Activated CD4-positive, CD25-positive, alpha-beta regulatory T cell (primary cell): ENCODE measurements at places on chromosomes 2 and 18.
A peak's percentile ranks its signal among the peaks of the same experiment; 100 is the strongest.

DNA sequence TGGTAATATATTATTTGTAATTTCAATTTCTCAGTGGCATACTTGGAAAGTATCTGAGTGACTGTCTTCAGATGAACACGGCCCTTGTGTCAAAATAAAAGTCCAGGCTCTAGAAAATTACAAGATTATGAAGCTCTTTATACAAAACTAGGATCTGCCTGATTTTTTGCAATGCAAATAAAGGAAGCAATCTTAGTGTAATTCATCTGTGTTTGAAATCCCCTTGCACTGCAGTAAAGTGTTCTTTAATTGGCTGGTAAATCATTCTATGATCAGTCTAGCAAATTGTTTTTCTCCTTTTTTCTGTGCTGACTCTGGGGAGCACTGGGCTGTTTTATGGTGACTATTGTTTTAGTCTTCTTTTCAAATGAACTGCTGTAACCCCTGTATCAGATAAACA, 1039.0 kb downstream of the SOCS6 start:
- DNase-seq: no peak

GRCh38 chr2:146228466-146229058, 1616.3 kb upstream of the ACVR2A start:
- DNase-seq: no peak

DNA sequence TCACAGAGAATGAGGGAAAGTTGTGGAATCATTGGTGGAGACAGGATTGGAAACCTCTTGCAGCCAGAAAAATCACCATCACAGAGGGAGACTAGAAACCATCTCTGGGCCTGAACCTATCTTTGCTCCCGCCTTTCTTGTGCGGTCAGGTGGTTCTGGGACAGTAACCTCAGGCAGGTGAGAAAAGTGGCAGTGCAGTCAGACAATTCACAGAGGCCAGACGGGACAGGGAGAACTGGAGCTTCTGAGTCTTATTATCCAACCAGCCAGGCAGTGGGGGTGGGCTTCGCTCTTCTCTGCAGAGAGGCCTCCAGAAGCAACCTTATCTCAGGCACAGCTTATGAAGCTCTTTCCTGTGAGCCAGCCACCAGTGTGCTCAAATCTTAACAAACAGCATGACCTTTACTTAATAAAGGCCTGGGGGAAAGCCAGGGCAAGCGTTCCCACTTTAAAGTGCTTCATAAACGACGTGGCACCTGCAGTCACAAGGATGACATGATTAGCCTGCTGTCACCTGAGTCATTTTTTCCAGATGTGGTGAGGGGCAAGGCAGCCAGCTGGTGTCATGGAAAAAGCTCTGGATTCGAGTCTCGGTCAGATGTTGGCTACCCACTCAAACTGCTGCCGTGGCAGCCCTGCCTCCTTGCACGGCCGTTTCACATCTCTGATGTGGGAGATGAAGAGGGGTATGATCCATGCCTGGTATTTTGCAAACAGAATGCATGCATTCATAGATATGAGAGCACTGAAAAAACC, 109.7 kb downstream of the B3GNT2 start:
- peak; percentile 21 for DNase-seq

DNA sequence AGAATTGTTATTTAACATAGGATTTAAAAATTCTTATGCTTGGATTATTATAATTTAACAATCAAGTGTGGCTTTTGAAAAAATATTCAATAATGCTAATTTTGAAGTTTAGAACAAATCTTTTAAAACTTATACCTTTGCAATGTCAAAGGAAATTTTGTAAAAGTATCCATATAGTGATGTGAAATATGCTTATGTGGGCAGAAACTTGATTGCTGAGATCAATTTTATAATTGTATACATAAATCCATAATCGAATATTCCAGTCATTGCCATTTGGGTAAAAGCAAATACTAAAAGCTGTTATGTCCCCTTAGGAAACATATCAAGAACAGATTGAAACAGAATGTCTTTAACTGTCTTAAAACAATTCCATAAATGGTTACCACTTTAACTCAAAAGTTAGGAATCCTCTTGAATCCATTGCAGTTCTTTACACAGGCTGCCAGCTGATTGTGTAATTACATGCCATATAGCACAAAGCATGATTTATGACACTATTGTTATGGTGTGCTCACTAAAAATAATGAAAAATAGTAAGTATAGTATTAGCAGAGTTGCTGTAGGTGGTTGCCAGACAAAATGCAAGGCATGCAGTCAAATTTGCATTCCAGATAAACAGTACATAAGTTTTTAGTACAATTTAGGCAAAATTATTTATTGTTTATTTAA, 24.2 kb downstream of the PLCL1 start:
- DNase-seq: no peak

DNA sequence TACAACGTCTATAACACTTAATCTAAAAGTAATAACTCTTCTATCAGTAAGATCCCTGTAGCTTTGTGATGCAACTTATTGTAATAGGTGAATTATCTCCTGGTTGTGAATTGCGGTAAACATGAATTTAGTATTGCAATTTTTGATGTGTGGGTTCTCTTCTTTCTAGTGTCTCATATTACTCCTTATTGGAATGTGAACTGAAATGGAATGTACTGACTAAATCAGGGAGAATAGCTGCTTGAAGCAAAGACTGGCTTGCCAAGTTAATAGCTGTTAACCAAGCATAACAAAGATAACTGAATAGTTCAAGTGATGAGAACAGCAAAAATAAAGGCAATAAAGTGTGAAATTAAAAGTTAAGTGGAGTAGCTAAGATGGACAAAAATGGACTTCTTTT, 60.5 kb upstream of the TFPI start:
- no peak for DNase-seq

DNA sequence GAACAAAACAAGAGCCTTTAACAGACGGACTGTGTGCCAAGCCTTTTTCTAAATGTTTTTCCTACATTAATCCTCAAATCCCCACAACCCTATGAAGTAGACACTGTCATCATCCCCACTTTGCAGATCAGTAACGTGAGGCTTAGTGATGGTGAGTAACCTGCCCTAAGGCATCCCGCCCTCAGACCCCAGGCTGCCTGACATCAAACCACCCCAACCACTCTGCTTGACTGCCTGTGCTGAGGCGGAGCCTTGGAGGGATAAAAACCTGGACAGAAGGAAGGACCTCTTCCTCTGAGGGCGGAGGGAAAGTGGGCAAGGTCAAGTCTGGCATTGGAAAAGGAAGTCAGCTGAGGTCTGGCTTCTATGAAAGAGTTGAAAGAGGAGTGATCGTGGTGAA, 104.6 kb downstream of the SP3 start:
- DNase-seq: no peak

DNA sequence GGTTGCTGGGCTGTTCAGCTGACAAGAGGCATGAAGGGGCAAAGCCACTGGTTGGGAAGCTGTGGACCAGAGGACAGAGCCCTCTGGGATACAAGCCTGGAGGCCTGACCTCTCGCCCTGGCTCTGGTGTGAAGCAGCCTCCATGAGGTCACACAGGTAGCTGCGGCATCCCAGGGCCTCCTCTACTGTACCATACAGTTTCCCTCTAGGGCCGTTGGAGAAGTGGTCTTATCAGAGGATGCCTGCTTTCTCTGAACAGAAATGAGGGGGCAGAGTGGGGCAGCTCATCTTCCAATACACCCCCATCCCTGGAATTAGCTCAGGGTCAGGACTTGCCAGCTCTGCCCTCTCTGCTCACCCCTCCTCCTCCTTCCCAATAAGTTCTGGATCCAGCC, 135.1 kb upstream of the SMAD2 start:
- DNase-seq: no peak

DNA sequence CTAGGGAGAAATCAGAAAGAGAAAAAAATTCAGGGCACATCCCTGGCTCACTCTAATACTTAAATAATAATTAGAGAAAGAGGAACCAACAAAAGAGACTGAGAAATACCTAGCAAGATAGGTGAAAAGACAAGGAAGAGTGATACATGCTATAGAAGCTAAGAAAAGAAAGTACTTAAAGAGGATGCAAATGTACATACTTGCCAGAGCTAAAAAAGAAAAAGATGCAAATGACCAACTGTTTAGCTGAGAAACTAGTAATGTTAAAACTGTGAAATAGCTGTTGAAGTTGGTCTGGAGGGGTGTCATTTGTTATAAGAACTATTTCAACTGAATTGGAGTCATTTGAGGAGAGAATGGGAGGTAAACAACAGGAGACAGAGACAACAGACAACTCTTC, 412.2 kb downstream of the SPAG16 start:
- no peak for DNase-seq

DNA sequence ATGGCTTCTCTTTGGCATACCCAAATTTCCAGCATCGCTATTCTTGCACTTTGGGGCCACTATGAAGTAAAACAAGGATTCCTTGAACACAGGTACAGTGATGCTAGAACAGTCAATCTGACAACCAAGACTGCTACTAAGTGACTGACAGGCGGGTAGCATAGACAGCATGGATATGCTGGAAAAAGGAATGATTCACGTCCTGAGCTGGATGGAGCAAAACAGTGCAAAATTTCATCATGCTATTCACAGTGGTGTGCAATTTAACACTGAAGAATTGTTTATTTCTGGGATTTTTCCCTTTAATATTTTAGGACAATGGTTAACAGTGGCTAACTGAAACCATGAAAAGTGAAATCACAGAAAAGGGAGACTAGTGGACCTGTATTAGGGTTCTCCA, 1511.2 kb upstream of the ZEB2 start:
- no peak for DNase-seq

- no peak for DNase-seq
These were observed 45.2 kb upstream of the NYAP2 start for GRCh38 chr2:225354281-225354774.

DNA sequence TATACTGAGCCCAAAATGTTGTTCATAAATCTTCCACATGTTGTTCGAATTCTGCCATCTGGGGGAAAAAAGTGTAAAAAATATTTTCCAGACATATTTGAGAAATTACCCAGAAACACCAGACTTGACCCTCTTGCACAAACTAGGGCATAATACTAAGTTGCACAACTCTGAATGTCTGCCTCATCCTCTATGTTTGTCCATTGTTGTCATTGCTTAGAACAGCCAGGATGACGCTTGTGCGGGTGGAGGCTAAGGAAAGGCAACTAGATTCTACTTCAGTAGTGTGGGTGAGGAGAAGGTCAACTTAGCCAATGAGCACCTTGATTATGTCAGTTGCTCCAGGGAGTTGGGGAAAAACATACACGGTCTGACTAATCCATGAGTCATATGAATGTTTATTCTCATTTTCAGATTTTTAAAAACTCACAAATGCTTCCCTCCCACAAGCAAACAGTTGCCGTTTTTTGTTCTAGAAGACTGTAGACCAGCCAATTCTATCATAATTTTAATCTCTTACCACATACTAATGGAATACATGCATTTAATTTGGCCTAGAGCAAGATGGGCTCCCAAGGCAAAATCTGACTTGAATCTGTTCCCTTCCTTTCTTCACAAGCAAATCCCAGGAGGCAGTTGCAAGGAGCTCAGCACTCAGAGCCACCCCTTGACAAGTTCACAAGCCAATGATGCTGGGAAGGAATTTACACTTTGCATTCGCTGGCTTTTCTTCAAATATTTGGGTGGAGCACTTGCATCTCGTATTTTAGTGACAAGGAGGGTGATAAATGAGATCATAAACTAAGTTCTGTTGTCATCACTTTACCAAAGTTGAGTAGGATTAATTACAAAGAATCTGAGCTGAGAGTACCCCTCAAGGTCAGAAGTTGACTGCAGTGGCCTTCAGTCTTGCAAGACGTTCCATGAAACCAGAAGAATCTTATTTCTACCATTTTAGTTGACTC, 163.2 kb upstream of the TWIST2 start:
- no peak for DNase-seq

DNA sequence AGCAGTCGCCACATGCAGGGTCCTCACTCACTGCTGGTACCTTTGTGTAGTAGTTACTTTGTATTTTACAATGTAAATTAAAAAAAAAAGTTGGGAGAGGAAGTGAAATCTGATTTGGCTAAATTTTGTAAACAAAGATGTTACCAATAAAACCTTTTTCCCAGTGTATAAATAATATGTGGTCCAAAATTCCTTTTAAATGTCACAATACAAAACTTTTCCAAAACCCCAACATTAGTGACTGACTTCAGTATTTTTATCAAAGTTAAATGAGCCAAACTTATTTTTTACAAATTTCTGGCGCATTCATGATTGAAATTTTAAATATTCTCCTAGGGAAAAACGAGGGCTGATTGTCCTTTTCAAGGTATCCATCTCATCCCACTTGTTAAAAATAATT, 239.9 kb downstream of the AGAP1 start:
- DNase-seq: no peak

DNA sequence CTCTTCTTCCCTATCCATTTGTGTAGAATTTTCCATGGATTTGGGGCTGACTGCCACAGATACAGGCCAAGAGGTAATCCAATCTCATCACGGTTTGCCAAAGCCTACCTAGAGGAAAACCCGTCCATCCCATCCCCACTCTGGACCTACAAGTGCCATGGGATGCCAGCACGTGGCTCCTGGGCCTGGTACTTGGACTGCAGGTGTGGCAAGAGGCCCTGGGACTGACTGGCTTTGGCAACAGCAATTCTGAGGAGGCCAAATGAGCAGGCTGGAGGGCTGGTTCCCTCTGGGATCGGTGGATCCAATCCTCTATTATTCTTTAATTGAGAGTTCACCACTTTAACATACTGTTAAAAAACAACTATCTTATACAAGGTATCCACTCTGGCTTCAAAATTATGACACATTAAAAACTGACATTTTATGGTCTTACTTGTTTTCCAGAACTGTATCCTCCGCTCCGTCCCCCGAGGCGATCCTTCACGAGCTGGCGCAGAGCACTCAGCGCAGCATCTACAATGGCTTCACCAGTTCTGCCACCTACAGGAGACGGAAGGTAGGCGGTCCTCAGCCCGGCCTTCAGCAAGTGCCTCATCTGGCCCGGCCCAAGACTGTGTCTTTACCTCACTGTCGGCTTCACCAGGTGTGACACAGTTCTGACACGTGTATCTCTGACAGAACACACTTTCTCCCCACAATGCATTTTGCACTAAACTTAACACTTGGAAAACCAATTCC, 19.8 kb downstream of the PDIA6 start:
- no peak for DNase-seq
